NCI-H1930 (cell line): ENCODE measurements at places on chromosomes 6 and 20.

- no peak for DNase-seq
Observed at GRCh38 chr6:36962874-36963273, 8.3 kb downstream of the PI16 start.

GRCh38 chr6:142799639-142800038 lies 145.3 kb downstream of the HIVEP2 start:
- no peak for DNase-seq

DNA sequence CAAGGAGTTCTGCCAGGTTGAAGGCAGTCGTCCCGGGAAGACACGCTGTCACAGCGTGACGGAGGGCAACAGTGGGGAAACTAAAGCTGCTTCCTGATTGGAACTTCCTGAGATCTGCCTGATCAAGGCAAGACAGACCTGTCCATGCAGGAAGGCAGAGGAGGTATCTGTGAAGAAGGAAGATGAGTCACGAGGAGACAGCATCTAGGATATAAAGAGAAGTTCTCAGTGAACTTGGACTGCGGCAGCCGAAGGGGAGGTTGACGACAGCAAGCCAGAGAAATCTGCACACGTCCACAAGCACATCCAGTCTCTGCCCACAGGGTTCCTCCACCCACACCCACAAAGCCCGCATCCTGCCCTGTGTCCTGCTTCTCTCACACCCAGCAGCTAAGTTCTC lies 38.6 kb downstream of the PREP start:
- DNase-seq: no peak

- DNase-seq: no peak
Observed at GRCh38 chr6:77425671-77426070, 37.6 kb downstream of the HTR1B start.

DNA sequence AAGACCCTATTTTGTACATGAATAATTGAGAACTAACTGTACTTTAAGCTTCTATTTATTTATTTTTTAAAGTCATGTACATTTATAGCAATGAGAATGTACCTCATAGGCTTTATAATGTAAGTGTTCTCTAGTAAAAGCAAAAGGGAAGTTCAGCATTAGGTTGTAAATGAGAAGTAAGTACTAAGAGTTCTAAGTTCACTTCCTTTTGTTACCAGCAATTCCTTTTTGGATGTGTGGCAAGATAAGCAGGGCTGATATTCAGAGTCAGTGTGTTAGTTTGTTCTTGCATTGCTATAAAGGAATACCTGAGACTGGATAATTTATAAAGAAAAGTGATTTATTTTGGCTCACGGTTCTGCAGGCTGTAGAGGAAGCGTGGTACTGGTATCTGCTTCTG lies 54.0 kb upstream of the CCN2 start:
- no peak for DNase-seq

DNA sequence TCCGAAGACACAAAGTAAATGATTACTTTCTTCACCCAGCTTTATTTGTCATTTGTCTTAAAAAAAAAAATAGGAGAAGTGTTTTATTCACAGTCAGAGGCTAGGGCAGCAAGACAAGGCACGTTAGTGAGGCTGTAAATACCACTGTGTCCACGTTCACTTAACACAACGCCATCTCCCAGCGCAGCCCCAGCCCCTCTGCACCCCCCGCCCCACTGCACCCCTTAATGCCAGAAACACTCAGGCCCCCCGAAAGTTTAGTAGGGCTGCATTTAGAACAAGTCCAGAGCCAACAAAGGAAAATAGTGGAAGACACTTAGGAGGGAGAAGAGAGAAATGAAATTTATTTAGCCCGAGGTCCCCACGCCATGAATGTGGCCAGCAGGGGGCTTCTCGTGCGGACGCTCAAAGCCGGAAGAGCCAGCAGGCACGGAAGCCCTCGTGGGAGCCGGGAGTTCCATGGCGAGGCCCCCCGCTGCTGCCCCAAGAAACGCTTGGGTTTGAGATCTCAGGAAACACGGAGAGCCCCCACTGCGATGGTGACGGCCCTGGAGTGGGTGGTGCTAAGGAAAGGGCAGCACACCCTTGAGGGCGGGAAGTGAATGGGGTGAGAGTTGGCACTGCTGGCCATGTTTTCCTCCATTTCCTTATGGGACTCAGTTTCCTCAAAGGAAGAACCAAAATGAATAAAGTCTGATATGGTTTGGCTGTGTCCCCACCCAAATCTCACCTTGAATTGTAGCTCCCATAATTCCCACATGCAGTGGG lies 50.2 kb downstream of the IYD start:
- DNase-seq: peak; percentile 39

GRCh38 chr6:64850121-64850520 lies 856.9 kb downstream of the EYS start:
- no peak for DNase-seq
